Sciatic nerve (tissue), 2 donors: ENCODE measurements at places on chromosomes 12 and 14.

DNA sequence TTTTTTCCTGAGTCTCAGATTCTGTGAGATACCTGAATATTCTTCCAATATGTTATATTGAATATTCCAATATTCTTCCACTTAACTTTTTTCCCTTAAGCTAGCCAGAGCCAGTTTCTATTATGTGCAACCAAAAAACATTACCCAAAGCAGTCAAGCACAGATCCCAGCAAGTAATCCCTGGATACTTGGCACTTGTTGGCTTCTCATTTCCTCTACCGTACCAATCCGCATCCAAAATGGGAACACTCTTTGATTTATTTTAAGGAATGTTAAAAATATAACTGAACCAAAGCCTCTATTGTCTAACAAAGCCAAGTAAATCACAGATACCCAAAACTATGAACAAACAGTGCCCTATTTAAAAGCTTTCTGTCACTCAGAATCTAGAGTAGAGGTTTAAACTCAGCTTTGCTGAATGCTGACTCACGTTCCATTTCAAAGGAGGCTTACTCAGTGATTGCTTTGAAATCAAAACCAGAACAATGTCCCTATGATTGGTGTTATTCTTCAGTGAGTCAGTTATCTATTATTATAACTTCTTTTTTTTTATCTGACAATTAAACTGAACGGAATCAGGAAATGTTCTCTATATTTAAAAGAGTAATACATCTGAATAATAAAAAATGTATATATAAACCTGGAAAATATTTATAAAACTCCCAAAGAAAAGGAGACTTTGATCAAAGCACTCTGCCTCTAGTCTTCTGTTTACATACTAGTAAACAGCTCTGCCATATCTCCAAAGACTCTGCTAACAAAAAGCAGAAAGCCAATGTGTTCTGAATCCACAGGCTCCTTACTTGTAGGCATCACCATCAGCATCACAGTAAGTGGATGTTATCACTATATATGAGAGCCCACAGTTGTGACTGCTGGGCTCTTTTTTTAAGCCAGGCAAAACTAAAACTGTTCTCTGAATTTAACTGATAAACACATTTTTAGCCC, 360.8 kb downstream of the CCDC91 start:
- DNase-seq, result no peak

GRCh38 chr14:67673451-67673850, 981 bp downstream of the VTI1B start:
- DNase-seq, result no peak

GRCh38 chr14:29601616-29602015, 326.0 kb downstream of the PRKD1 start:
- no peak for DNase-seq

DNA sequence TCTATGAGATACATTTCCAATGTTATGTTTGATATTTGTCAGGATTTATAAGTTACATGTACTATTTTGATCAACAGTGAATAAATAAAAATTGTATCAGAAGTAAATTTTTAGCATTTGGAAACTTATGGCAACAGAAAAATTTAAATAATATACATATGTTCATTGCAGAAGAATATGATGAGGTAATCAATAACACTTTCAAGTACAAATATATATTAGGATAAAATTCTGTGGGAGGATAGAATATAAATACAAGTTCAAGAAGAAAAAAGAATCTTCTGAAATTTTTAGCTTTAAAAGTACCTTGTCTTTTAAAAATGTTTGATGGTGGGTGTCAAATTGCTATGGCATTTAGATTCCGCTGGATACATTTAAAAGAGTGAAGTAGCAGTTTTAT, 102.8 kb upstream of the MUCL1 start:
- DNase-seq, result no peak

DNA sequence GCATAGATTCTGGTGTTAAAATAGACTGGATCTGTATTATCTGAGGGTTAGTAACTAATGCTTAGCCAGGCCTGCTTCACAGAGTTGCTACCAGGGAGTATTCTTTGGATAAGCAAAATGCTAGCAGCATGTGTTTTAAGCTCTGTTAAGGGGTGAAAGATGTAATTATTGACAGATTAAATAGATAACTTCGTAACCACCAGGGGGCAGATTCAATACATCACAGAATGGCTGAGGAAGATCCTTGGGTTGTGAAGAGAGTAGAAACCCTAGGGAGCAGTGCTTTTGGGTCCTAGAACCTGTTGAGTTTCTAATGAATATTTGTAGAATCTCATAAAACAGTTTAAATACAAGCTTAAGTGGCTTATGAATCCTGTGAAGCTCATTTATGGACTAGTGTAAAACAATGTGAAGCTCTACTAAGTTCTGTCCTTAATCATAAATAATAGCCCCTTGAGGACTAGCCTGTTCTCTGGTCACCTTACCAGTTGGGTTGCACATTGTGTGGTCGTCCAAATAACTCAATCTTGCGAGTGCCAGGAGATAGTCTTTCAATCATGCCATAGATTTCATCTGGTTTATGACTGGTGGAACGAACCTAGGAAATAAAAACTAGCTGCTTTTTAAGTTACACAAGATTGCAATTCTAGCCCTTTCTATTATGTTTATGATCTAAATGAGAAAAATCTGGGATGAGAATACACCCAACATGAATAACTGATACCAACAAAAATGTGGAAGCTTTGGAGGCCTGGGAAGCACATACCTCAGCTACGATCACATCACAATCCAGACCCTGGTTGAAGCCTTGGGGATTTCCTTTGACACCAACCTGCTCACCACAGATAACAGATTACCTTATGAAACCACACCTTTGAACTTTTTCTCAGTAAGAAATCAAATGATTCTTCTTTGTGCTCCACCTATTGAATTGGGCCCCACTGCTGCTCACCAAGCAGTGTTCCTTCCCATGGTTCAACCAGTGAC, 12.3 kb downstream of the METTL3 start:
- no peak for DNase-seq

GRCh38 chr12:2309647-2310046, 256.9 kb downstream of the CACNA1C start:
- no peak for DNase-seq

DNA sequence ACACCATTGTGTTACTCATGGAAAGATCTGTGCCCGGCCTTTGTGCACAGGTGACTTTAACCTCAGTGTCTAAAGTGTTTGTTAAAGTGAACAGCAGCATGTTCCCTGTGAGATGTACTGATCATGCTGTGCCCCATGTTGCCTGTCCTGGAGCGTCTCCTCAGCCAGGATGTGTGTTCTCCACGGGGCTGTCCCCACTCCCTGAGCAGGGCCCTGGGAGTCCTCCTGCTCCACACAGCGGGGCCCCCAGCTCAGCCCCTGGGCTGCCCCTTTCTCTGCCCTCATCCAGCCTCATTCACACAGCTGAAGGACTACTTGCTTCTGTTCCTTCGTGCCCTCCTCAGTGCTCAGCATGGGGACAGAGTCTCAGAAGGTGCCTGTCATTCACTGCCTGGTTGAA, 131.5 kb downstream of the SLC38A6 start:
- DNase-seq, result no peak

- no peak for DNase-seq
Observed at GRCh38 chr14:61379639-61380184, 58.3 kb downstream of the PRKCH start.

DNA sequence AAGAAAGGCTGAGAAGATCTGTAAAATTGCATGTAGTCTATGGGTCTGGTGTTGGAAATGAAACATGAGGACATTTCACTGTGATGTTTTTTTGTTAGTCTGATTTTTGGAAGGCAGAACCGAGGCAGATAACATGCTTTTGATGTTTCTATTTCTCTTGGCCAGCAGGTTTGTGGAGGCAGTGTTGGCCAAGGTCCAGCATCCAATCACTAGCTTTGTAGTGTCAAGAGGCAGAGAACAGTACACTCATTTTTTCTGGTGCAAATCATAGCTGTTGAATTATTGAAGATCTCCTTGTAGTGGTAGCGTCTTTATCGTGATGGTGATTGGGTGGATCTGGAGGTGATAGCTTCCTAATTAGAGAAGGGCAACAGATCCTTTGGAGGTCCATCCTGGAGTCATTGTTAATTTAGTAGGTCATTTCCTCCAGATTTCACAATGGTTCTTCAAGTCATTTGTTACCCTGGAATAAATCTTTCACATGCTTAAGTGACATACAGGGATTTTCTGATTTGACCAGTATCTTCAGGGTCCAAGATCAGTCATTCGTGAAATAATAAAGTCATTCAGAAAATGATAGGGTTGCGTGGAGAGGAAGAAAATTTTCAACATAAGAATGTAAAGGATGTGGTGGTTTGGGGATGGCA, 252.4 kb upstream of the CPNE8 start:
- no peak for DNase-seq

DNA sequence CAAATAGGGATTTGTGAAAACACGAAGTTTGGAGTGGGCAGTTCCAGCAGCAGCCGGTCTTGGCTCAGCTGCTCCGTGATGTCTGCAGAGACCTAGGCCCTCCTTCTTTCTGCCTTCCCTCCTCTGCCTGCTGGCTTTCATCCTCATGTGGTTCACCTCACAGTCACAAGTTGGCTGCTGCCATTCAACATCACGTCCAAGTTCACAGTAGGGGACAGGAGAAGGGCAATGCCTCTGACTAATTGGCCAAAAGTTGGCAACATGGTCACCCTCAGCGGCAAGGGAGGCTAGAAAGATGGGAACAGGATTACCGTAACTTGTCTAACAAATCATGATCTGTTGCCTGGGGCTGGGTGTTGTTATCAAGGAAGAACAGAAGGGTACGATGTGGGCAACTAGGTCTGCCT, 7.8 kb upstream of the CACNA2D4 start:
- DNase-seq, result no peak
